Activated CD8-positive, alpha-beta memory T cell treated with anti-CD3 and anti-CD28 coated beads, Interleukin-2, amount 50 U/mL, for 48 hours (primary cell): ENCODE measurements at places on chromosomes 4 and X.

DNA sequence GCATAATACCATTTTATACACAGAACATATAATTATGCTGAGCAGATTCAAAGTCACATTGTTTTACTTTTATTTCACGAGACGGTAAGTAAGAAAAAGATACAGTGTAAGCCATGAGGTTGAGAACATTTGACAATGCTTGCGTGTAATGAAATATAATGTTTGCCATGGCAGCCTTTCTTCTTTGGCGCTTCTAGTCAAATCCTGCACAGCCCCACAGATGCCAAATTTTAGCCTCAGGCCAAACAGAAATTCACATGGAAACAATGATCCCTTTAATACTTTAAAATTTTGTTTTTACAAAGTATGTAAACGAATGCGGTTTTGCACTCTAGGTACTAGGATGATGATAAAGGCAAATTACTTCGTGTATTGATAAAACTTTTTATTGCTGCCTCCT lies 502.7 kb upstream of the SMIM31 start:
- DNase-seq: no peak

DNA sequence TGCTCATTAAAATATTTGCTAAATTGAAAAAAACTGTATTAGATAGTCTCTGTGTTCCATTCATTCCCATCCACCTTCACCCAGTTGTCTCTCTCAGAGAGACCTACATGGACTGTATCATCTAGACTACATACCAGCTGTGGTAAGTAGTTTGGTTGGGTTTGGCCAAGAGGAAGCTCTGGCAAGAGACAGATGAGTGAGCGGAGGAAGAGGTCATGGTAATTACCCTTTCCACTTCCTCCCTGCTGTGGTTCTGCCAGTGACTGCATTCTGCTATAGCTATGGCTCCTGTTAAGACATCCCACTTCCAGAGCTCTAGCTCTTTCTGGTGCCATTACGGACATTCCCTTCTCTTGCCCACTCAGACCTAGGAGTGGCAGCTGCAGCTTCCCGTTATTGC lies 239.0 kb upstream of the MID1 start:
- DNase-seq: no peak

- DNase-seq: no peak
Measured at GRCh38 chrX:124369722-124370121, 23.4 kb downstream of the SH2D1A start.

- DNase-seq: no peak
Measured at GRCh38 chr4:81723927-81724587, 252.3 kb upstream of the RASGEF1B start.

DNA sequence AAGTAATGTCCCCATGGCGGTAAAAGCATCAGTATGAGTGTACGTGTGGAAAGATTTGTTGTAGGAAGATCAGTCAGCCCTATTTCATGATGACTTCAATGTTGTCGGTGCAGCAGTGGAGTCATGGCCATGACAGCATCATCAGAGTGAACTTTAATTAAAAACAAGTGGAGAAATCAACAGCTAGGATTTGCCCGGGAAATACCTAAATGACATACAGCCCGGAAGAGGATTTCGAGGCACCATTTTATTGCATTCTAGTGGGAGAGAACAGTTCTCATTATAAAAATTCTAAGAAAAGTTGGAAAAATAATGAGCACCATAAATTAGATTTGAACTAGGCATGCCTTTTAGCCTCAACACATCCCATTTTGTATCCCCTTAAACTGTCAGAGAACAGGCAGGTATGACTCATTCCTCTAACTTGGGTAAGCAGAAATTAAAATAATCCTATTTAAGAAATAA lies 170.1 kb downstream of the SHROOM3 start:
- DNase-seq: no peak

- DNase-seq: no peak
Measured at GRCh38 chr4:24963277-24963676, 50.4 kb upstream of the CCDC149 start.

DNA sequence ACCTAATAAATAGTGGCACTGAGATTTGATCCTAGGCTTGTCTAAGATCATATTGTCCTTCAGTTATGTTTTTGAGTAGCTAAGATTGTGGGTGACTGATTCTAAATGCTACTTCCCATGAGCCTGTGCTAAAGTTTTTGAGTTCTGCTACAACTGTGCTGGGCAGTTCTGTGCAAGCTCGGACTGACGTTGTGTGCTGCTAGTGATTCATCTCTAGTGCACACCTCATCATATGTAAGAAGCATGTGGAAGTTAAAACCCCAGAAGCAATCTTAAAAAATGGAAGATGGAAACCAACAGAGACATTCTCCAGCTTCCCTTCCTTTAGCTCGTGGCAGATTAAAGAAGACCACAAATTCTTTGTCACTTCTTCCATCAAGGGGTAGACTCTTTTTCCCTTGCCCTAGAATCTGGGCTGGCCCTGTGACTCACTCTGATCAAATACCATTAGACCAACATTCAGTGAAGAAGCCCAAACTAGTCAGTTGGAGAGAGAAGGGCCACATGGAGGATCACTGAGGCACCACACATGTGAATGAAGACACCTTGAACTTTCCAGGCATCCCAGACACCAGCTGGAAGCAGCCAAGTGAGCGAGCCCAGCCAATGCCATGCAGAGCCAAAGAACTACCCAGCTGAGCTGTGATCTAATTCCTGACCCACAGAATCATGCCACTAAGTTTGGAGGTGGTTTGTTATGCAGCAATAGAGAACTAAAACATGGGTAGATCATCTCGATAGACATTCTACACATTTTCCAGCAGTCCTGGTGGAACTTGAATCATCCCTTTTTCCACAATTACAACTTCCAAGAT lies 16.8 kb downstream of the ARHGAP6 start:
- no peak for DNase-seq

- no peak for DNase-seq
Measured at GRCh38 chr4:183961795-183962194, 56.7 kb downstream of the STOX2 start.

- no peak for DNase-seq
Measured at GRCh38 chrX:32024072-32024471, 952.2 kb upstream of the FTHL17 start.
